ENCODE measurements at places on chromosomes 6 and 20.

DNA sequence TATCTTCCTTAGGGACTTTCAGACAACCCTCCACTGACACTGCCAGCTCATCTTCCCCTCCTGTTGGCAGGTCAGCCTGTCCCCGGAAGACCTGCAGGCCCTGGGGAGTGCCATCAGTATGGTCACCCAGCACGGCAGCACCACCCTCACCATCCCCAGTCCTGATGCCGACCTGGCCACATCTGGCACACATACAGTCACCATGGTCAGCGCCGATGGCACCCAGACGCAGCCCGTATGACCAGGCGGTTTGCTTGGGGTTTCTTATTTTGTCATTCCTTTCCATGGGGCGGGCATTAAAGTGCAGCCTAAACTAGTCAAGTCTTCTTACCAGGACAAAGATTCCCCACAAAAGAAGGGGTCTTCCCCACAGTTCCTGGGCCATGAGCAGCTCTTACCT lies 3.9 kb upstream of the DEF6 start:
- no peak for DNase-seq

- peak; percentile 97 for DNase-seq
These were observed 3.4 kb downstream of the BRD2 start for GRCh38 chr6:32971581-32972352.

- DNase-seq = no peak
These were observed 235.3 kb downstream of the BTBD3 start for GRCh38 chr20:12152996-12153395.

DNA sequence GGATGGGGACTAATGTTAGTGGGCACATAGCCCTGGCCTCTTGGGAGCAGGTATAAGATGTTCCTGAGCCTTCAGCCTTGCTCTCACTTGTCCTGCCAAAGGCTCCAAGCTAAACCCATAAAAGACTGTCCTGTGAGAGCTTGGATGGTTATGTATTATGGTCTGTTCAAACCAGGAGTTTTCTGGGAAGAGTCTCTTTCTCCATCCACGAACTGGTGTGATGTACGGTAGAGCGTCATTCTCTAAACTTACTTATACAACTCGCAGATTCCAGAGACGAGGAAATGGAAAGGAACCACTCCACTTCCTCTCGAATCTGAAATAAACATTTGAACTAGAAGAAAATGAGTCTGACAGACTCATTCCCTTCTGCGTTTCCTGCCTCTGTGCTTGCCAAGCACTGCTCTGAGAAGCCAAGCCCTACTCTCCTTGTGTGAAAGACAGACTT lies 5.3 kb downstream of the SOBP start:
- DNase-seq = no peak

- peak; percentile 82 for DNase-seq
These were observed 12.4 kb downstream of the FRS3 start for GRCh38 chr6:41767112-41767833.

DNA sequence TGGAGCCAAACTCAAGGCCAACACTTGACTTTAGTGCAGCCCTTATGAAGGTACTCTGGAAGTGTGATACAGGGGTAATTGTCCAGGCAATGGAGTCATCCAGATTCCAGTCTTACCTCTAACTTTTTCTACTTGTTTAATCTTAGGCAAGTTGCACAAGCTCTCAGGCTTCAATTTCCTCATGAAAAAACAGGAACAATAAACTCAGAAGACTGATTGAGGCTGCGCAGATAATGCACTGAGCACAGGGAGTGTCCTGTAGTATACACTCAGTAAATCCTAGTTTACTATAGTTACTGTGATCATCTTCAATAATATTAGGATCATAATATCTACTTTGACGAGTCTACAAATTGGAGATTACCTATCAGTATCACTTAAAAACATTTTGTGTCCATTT lies 127.5 kb upstream of the SMLR1 start:
- DNase-seq = no peak

DNA sequence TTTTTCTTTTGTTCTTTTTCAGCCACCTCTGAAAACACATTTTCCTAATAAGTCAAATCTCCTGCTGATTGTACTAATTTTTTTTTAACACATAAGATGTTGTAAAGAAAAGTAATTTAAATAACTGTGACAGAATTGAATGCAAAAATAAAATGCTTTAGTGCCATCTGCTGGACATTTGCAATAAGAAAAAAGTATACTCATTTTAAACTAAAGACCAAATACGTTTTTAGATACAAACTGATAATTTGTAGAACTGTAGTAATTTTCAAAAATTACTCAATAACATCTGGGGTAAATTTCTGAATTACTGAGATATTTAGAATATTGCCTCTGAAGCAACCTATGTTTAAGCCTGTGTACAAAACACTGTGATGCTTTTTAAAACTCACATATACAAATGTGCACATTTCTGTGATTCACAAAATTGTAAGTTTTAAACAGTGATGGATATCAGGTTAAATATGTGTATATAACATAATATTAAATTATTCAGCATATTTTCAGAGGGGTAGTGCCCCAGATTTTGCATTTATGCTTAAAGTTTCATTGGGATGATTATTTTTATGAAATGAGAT lies 198.7 kb downstream of the RIMS1 start:
- no peak for DNase-seq

GRCh38 chr20:16083639-16084280 lies 489.5 kb downstream of the KIF16B start:
- no peak for DNase-seq

DNA sequence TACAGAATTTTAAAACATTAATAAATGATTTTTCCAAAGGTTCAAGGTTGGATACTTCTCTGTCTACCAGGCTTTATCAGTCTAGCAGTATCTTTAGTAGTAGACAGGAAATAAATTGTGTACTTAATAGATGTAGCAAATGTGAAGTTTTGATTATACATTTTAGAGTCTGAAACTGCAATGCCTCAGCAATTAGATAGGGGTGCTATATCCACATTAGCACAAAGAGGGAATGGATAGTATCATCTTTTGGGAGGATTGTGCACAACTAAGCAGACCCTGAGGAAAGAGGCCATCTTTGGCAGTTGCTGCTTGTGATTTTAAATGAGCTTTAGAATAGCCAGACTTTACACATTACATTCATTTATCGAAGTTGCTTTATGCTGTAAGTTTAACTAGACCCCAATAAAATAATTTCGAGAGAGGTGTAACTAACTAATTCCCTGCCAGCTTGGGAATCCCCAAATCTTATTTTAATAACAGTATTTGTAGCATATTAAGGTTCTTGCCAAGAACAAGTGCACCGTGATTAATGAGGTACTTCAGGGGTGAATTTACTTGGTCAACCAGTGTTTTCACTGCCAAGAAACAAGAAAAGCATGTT lies 2.8 kb downstream of the KCNQ5 start:
- DNase-seq = peak; percentile 41

- DNase-seq = no peak
These were observed 226.9 kb downstream of the BCKDHB start for GRCh38 chr6:80333342-80333741.

DNA sequence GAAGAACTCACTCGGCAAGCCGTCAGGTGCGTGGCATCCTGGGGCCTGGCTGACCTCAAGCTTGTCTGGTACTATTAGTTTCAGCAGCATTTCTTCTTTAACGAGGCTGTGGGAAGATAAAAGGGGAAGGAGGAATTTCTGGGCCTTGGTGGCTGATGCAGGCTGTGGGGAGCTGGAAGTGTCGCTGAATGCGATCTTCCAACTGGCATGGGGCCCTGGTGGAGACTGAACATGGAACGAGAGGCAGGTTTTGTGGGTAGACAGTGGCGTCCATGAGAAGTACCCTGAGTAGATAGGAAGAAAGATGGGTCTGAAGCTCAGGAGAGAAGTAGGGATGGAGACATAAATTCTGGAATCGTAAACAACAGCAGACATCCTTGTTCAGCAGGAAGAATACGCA lies 23.9 kb downstream of the ERMARD start:
- DNase-seq = no peak

DNA sequence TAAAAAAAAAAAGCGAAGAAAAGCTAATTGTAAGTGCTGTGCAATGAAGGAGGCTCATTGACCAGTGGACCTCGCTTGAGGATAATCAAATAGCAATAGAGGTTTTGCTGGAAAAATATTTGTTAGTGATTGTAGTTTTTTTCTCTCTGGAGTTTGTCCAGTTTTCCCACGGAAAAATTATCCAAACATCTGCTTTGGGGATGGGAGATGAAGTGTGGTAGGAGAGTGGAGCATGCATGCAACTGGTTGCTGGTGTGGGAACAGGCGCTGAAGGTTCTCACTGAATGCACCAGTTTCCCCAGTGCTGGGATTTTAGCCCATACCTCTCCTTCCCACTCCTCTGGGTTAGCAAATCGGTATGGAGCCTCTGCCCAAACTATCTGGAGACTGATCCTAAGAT lies 281.7 kb upstream of the TAB2 start:
- no peak for DNase-seq

DNA sequence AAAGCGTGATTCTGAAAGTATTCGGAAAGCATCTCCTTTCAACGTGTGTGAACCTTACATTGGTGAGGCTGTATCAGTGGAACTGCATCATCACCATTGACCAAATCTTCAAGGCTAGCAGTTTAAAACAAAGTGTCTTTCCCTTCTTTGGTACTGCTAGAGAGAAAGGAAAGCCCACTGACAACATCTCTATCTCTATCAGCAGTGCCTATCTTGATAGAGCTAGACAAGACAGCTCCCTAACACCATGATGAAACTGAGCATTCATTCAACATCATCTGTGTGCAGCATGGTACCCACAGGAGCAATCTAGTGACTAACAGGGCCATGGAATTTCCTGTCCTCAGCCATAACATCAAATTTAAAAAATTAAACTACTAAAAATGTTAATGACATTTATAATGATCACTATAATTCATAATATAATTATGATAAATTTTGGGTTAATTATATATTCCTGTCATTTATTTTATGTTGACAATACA lies 31.5 kb upstream of the EDN1 start:
- DNase-seq = no peak

DNA sequence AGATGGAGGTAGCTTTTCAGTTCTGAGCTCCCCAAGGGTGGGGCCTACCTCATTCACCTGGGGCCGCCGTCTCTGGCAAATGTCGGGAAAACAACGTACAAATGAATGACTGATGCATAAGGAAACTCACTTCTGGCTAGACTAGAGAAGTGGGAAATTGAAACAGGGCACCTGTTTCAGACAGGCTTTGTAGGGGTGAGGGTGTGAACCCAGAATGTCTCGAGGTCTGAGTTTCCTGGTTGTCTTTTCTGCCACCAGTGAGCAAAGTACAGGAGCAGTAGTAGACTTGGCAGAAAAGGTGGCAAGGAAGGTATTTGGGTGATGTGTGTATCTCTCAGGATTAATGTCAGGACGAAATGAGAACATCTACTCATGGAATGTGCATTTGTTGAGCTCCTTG lies 308.5 kb downstream of the CLIC5 start:
- no peak for DNase-seq

- DNase-seq = no peak
These were observed 24.8 kb upstream of the SRF start for GRCh38 chr6:43146261-43146660.

DNA sequence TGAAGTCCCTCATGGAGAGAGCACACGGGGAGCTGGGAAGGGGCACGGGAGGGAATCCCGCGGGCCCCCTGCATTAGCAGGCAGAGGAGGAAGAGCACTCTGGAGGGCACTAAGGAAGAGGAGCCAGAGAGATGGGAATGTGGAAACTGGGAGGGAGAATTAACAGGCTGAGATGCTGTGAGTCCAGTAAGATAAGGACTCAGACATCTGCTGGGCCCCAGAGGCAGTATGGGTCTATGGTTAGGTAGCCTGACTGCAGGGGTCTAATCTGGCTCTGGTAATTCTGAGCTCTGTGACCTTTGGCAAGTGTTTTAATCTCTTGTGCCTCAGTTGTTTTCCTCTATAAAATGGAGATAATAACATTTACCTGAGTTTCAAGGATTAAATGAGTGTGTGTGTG lies 15.7 kb upstream of the SRSF3 start:
- no peak for DNase-seq

DNA sequence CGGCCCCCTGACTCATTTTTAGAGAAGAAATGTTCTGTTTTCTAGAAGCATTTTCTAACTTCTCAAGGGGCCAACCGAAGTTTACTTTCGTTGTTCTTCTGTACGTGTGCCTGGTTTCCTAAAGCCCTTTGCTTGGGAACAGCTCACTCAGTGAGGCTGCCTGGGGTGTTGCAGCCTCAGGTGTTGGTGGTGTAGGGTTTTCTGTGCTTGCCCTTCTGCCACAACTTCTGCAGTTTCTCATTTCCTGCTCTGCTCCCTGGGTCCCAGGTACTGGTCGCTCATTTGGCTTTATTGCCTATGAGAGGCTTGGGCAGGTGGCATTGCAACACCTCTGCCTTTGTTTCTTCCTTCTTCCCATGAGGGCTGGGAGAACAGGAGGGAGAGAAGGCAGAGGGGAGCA lies 278.3 kb downstream of the SOX4 start:
- DNase-seq = no peak

DNA sequence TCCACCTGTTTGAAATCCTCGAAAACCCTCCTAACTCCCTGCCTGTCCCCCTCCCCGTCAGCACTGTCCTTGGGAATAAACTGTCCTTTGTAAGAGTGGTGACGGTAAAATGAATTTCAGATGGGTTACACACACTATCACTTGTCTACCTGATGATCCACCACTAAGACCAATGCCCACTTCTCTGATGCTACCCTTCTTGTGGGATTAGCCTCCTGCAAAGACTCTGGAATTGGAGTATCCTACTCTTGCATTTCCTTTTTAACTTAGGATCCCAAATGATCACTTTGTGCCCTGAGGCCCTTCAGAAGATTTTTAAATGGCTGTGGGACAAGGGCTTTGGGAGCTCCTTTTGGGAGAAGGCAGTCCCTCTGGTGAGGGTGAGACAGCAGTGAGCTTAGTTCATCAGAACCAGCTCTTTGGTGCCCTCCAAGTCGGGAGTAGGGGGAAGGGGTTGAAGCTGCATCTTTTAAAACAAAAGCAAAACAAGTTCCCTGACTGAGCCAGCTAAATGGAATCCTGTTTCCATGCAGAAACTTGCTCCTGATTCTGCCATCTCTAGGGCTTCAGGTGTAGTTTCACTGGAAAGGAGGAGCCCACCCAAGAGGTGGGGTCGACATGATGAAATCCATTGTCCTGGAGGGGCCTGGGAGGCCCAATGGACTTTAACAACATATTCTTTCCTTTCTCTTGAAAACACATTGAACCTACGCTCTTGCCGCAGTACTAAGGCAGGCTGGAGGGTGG lies 86.5 kb downstream of the ASXL1 start:
- no peak for DNase-seq

DNA sequence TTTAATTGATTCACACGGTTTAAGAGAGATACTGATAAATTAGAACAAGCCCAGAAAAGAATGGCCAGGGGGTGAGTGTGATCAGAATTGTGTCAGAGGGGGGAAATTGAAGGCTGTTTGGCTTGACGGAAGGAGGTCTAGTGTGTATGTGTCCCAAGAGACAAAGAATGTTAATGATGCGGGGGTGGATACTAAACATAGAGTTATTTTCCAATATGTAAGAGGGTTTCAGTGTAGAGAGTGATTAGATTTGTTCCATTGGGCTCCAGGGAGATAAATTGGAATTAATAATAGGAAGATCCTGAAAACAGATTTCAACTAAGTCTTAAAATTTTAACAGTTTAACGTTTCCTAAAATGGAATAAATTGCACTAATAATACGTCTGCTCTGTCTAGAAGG lies 38.1 kb upstream of the UTRN start:
- no peak for DNase-seq

GRCh38 chr6:9002833-9003232 lies 567.5 kb upstream of the SLC35B3 start:
- DNase-seq = peak; percentile 17
